Cortex of kidney (tissue), 1 donor: ENCODE measurements at places on chromosomes 2 and 18.

DNA sequence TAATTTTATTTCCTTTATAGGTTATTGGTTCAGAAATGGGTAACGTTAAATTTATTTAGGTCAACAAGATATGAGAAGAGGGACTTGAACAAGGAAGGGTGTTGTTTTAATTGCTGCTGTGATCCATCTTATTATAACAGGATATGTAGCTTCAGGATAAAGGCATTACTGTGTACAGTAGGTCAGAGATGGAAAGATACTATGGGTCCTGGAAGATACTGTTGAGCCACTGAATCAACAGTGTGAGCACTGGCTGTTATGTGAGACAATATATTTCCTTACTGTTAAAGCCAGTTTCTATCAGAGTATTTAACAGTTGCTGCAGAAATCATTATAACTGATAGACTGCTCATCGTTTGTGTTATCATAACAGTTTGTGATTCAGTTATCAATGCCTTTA, 414.7 kb downstream of the THSD7B start:
- DNase-seq: no peak

DNA sequence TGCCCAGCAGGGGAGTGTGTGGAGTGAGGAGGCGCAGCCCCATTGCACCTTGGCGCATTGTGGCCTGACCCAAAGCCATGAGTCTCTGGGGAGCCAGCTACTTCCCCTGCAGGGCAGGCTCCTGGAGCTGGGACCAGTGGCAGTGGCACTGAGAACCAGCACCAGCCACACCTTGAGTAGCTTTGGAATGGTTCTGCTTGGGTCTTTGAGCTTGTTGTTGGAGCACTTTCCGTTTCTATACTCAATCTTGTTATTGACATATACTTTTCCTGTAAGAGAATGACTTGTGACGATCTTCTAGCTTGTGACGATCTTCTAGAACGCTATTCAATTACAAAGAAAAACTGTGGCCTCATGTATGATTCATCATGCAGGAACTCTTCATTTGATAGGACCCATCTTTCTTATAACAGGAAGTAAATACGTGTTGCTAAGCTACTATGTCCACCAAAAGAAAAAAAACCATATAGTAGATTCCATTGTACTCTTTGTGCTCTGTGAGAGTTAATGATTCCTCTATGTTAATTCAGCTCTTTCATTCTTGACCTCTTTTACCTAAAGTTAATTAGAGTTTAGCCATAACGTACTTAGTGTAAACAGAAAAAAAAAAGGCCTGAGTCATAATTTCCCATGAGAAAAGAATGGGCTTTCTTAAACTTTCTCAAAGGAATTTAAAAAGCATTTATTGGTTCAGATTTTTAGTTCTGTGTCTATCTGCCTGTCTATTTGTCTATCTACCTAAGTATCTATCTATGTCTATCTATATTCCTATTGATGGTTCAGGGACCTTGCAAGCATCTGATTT, 113.1 kb downstream of the GATA6 start:
- DNase-seq: no peak

- DNase-seq: no peak
These were observed 533.1 kb upstream of the CHAC2 start for GRCh38 chr2:53234548-53234903.

DNA sequence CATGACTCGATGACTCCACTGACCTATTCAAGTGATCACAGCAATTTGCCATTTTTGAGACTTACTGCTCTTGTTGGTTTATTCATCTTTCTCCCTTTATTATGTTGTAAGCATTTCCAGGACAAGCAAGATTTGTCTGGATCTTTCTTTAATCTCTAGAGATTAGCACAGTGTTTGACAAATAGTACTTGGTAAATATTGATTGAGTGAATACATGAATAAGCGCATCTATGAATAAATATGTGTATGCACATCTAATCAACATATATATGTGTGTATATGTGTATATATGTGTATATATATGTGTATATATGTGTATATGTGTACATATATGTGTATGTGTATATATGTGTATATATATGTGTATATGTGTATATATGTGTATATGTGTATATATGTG, 7.3 kb downstream of the TMX3 start:
- DNase-seq: no peak

- no peak for DNase-seq
These were observed 23.8 kb upstream of the TXNDC2 start for GRCh38 chr18:9861933-9862332.

DNA sequence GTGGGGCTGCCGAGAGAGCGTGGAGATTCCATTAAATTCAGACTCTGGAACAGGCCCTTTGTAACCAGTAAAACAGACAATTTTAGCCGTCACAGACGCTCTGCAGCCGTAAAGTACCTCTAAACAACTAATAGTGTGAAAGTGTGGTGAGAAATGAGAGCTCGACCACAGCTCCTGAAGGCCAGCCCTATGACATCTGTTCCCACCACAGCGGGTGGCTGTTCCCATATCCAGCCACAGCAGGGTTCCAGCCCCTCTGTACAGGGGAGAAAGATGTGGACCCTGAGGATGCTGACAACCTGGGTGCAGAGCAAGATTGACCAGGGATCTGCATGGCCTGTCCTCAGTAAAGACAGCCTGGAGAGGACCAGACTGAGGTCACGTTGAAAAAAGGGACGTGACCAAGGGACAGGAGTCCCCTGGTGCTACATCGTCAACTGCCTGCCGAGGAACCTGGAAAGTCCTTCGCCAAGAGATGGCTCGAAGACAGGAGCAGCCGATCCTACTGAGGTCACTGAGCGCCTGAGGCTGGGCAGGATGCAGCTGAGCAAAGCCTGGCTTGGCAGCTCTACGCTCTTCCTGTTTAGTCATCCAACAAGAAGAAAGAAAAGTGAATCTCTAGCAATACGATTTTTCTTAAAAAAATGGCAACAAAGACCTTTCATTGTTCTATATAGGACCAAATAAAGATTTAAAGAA, 831.7 kb downstream of the RNF144A start:
- DNase-seq: no peak

DNA sequence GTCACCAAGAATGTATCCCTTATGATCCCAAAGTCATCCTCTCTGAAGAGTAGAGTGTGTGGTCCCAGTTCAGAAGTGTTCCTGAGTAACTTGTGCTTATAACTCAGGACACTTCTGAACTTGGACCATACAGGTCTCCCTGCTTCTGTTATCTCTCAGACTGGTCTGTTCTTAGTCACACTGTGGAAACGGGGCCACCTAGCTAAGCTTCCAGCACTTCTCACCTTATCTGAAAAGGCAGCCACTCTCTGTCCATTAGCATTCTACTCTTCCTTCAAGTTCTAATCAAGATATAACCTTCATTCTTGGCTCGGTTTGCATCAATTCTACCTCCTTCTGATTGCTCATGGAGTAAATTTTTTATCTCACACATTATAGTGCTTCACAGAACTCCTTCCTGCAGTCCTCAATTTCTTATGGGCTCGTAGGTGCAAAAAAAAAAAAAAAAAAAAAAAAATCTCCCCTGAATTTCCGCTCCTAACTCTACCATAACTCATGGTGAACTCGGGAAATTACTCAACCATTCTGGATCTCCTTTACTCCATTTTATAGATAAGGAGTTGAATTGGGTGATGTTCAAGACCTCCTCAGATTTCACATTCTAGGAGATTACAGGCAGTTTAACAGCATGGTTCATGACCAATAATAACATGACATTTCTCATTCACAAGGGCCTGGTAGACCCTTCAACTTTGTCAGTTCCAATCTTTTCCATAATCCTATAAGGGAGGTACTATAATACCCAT, 108.4 kb downstream of the TACR1 start:
- DNase-seq: no peak

- no peak for DNase-seq
These were observed 289.5 kb downstream of the PDE11A start for GRCh38 chr2:177783091-177783490.

- no peak for DNase-seq
These were observed 166.0 kb downstream of the SOCS6 start for GRCh38 chr18:70454704-70455322.

- DNase-seq: no peak
These were observed 60.7 kb downstream of the LYPD1 start for GRCh38 chr2:132609101-132609890.

DNA sequence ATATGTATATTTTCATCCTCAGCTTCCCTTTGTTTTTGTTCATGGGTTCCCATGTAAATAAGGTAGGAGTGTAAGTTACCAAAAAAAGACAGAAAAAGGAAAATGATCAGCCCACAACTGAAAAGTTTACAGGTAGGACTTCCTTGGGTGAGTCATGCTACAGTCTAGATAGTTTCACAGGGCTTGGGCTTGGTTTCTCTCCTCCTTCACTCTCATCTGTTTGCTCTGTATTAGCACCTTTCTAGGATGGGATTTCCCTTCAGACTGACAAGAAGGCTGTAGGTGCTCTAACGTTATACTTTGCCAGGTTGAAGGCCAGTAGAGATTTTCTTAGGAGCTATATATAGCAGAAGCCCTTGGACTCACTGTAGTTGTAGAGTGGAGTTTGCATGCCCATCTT, 57.9 kb downstream of the FAM171B start:
- DNase-seq: no peak

DNA sequence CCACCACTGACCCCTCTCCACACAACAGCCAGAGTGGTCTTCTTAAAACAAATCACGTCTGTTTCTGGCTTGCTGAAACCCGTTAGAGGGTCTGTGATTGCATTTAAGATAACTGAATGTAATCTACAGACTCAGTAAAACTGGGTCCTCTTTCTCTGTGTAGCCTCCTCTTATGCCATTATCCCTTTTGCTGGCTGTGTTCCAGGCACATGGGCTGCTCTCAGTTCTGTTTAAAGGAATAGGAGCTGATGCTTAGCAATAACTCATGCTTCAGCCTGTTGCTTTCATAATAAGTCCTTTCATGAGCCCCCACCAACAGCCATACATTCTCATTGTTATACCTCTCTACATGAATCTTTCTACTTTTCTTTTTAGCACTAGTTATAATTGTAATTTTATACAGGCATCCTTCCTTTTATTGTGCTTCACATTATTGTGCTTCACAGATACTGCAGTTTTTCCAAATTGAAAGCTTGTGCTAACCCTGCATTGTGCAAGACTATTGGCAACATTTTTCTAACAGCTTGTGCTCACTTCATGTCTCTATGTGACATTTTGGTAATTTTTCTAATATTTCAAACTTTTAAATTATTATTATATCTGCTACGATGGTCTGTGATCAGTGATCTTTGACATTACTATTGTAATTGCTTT, 782.6 kb downstream of the MBD2 start:
- no peak for DNase-seq

GRCh38 chr2:172864182-172864581, 128.5 kb downstream of the RAPGEF4 start:
- DNase-seq: no peak

DNA sequence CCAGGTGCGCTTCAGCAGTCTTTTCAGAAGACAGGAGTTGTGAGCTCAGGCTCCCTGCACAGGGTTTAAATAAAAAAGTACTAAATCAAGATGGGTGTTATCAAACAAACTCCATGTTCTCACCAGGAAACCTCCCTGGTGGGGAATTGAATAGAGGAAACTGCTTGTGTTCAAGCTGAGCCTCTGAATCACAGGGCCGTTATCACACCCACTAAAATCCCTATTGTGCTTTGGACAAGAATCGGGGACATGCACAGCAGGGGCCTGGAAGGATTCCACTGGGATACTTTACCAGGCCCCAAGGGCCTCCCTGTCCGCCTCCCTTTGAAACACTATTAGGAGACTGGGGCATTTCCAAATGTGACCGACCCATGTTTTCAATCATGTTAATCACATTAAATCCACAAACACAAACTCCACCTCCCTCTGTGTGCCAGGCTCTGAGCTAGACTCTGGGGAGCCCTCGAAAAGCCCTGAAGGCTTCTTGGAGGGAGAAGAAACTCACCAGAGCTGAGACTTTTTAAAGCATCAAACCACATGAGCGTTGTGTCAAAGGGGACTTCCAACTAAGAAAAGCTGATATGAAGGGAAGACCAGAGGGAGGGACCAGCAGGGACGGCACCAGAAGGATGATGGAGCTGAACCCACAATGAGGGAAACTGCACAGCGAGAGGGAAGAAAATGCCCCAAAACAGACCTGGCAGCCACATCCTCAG, 458.7 kb upstream of the ID2 start:
- DNase-seq: no peak

DNA sequence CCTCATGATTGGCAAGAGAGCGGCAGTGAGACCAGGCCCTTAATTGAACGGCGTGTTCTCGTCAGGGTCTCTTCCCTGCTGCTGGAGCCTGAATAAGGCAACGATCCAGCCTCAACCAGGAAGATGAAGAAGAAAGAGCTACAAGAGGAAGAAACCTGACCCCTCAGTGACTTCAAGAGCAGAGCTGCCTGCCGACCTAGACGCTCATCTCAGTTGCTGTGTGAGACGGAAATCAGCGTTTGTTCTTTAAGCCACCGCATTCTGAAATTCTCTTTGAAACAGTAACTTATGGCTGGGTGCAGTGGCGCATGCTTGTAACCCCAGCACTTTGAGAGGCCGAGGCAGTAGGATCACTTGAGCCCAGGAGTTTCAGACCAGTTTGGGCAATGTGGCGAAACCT, 29.6 kb upstream of the KCNG3 start:
- DNase-seq: no peak
